Mucosa of descending colon (tissue), 3 donors: ENCODE measurements at places on chromosomes 5 and 9. TPM values are rescaled to one million over a fixed set of nuclear protein-coding genes. Genes with fewer than 3 reads are reported as not detected.

RPS14 gene
- total RNA-seq, result 1,569 TPM

DNA sequence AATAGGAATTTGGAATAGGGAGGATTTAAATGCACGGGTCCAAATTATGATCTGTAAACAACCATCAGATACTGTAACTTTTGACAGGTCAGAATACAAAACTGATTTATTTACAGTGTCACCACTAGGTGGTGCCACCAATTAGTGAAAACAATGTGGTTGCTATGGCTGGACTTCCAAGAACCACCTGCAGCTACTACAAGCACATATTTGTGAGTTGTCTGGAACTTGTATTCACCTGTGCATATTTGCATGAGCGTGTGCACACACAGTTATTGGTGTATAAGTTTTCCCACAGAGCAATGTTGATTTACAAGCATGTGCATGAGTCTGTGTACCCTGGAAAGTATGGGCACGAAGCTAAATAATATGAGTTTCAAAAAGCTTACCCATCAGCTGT, 3.0 kb upstream of the HRCT1 start:
- DNase-seq, result peak; percentile 70

GRCh38 chr5:127568166-127568565, 50.7 kb downstream of the PRRC1 start:
- DNase-seq, result no peak

C8G gene
- 10.4 TPM for total RNA-seq

CDX1 gene
- 306 TPM for total RNA-seq

TEX10 gene
- total RNA-seq, result 11.0 TPM

- no peak for DNase-seq
Observed at GRCh38 chr9:95420518-95420917, 96.3 kb downstream of the PTCH1 start.

GRCh38 chr5:90337449-90338052, 72.0 kb downstream of the CETN3 start:
- DNase-seq, result no peak

DNA sequence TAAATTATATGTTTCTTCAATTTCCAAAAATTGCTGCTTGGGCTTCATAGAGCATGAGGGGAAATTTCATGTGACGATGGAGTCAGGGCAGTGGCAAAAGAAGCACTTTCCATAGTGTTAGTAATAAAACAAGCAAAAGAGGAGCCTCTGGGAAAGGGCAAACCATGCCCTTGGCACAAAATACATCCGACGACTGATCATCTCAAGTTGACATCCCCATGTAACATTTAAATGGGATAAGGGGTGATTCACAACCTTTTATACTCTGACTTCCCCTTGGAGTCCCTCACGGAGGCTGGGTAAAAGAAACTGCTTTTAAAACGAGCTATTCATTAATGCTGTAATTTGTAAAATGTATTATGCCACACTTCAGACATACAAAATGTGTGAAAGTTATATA, 161.4 kb upstream of the DMRT1 start:
- DNase-seq, result no peak

- DNase-seq, result no peak
Observed at GRCh38 chr5:13910637-13911288, 33.7 kb downstream of the DNAH5 start.

SLC6A3 gene
- not detected for total RNA-seq

- no peak for DNase-seq
Observed at GRCh38 chr5:139181322-139181730, 16.8 kb downstream of the SIL1 start.

GRCh38 chr9:3419893-3420292, 105.9 kb downstream of the RFX3 start:
- no peak for DNase-seq

DNA sequence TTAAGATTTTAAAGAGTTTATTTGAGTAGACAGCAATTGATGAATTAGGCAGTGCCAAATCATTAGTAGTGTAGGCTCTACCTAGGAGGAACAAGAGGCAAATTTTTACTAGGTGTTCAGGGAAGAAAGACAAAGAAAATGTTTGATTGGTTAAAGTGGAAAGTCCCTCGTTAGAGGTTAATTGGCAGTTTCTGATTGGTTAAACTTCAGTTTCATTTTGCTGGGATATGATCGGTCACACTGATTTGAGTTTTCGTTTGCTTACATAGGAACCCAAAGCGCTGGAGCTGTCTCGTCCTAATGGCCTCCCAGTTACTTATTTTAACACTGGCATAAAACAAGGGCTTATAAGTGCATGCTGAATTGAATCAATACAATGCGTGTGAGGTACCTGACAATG, 15.1 kb downstream of the DMAC1 start:
- DNase-seq, result no peak

DNA sequence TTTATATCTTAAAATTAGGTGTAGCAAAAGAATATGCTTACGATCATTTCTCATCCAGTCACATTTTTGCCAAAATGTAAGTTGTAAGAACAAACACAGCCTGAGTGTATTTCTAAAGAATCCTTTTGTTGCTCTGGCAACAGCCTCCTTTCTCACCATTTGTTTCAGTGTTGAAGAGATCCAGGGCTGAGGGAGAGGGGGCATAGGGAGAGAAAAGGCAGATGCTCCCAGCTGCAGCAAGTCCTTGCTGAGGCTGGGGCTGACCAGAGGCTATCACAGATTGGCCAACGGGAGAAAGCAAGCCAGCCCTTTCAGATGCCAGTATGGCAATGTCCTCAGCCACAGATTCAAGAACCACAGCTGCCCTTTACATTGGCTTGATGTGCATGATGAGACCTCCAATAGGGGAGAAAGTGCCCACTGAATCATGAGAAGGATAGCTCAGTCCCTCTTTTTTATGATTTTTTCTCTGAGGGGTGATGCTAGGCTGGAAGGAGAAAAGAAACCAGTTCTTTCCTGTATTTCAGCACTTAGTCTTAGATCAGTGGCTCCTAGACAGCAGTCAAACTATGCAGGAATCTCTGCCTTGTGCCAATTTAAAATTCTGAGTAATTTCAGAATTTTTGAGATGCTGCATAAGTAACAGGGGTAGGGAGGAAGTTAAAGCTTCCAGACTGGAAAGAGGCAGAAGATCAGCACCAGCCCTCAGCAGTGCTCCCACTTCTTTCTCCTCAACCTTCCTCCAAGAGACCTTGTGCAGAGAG, 142.1 kb downstream of the LHFPL2 start:
- DNase-seq, result no peak

SERINC5 gene
- total RNA-seq, result 126 TPM

DNA sequence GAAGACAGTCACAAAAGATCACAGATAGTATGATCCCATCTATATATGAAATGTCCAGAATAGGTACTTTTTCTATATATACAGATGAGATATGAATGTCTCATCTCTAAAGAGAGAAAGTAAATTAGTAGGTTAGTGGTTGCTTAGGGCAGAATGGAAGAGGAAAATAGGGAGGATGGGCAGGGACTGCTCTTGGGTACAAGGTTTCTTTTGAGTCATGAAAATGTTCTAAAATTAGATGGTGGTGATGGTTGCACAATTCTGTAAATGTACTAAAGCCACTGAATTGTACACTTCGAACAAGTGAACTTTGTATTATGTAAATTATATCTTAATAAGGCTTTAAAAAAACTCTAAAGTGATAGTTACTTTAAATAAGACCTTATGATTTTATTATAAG, 59.6 kb upstream of the GRAMD2B start:
- no peak for DNase-seq

DNA sequence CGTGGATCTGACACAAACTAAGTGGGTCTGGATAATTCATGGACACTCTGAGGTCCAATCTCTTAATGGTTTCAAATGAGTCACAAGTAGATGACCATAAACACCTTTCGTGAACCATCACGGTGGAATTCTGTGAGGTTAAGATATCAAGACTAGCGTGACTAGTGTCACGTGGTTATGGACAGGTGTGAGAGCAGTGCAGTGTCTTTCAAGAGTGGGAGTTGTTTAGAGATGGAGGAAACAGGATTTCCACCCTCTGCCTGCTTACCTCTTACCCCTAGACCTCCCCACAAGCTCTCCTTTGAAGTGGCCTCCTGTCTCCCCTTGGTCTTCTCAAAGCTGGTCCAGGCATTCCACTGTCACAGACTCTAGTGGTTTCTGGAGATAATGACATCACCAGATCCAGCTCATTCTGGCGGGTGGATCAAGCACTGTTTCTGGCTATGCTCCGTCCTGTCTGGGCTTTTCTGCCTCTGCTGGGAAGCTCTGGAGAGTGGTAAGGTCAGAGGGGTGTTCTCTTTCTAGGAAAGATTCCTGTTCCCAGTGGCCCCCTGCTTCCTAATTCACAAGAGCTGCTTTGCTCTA, 20.0 kb upstream of the ZNF782 start:
- DNase-seq, result no peak
